ENCODE measurements at places on chromosomes 5 and 9.

DNA sequence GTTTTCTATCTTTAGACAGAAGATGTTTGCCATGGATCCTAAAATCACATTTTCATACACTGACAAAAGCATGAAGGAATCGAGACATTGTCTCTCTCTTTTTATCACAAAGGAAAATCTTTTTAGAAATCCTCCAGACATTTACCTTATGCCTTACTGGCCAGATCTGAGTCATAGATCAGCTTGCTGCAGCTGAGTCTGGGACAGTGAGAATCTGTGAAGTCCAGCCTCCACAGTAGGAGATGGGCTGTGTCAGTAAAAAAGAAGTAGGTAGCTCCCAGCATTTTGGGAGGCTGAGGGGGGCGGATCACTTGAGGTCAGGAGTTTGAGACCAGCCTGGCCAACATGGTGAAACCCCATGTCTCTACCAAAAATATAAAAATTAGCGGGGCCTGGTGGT is 333.4 kb upstream of the ZNF462 start:
- DNase-seq = no peak

DNA sequence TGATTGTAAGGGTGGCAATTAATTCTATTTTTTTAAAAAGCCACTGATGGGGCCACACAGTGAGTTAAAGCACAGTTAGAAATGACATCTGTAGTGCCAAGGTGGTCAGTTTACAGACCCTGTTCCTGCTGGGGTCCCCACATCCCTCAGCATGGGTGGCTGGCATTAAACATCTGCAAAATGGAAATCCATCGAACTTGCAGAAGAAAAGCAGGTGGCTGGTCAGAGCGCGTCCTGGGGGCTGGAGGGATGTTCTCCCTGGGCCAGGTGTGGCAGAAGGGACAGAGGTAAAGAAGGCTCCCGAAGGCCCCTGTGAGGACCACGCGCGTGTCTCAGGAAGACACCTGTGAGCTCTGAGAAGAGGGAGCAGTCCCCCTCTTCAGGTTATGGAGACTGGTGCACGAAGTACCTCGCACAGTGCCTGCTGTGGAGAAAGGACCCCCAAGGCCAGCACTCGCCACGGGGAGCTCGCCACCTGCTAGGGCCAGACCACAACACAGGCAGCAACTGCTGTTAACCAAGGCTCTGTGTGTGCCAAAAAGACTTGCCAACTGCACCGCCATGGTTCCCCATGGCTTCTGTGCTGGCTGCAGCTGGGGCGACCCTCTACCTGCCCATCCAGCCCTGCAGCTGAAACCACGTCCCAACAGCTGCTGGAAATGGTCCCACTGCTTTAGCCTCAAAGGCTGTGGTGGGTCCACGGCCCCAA is 65.2 kb downstream of the RASGEF1C start:
- no peak for DNase-seq

DNA sequence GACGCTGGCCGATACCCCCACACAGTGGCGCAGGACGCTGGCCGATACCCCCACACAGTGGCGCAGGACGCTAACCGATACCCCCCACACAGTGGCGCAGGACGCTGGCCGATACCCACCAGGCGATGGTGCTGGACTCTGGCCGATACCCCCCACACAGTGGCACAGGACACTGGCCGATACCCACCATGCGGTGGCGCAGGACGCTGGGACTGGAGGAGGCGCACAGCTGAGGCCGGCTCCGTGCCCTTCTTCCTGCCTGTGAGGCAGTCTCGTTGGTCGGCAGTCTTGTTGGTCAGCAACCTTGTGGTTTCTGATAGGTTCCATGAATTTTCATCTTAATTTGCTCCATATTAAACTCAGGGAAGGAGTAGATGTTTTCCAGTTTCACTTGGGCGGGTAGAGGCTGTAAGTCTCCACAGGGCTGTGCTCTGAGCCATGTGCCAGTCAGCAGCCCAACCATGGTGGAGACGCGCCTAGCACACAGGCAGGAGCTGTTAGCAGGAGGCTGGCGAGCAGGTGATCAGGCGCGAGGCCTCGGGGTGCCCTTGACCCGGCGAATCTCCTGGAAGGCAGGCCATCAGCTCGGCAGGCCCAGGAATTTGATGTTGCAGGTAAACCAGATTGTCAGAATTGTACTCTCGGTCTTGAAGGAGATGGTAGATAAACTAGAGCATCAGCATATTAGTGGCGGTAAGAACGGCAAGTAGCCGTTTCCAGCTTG is 75.6 kb downstream of the EHMT1 start:
- DNase-seq = no peak

DNA sequence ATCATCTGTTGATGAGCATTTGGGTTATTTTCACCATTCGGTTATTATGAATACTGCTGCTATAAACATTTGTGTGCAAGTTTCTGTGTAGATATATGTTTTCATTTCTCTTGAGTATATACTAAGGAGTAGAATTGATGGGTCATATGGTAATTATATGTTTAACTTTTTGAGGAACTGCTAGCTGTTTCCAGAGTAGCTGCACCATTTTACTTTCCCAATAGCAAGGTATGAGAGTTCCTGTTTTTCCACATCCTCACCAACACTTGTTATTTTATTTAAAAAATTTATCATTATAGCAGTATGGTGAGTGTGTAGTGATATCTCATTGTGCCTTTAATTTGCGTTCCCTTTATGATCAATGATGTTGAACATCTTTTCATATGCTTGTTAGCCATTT is 29.2 kb downstream of the CD14 start:
- no peak for DNase-seq

- peak; percentile 90 for DNase-seq
Measured at GRCh38 chr9:133121198-133121914, at the start of gene RALGDS. RALGDS (minus strand) TSS chr9:133121240; CDS start chr9:133121154, 86 bp downstream.

- peak; percentile 68 for DNase-seq
Measured at GRCh38 chr9:20621471-20622329, 599 bp downstream of the MLLT3 start.

- no peak for DNase-seq
Measured at GRCh38 chr5:158300256-158300655, 441.3 kb upstream of the CLINT1 start.

DNA sequence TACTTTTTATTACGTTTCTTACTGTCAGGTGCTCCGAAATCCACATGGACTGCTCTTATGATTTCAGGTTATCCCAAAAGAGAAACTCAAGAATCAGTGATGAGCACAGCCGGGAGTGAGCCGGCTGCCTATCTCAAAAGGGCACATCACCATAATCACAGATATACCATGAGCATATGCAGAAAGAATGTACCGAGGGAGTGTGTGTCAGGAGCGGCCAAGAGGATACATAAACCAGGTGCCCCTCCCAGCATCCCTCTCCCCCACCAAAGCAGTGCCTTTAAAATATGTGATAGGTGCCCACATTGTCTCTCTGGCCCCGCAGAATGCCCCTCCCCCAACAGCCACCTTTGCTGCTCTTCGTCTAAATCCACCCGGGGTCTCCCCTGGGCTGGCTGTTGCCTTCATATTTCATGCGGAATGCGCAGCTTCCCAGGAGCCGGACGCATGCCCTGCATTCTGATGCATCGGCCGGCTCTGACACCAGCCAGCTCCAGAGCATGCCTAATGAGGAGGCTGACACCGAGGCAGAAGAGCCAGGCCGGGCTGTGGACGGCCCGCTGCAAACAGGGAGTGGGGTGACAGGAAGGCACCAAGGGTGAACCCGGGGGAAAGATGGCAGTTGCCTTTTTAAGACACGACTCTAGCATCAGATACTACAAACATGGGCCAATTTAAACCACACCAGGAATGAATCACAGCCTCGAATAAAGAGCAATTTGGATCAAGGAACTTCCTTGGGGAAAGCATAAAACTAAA is 652.3 kb downstream of the BNC2 start:
- DNase-seq = no peak

DNA sequence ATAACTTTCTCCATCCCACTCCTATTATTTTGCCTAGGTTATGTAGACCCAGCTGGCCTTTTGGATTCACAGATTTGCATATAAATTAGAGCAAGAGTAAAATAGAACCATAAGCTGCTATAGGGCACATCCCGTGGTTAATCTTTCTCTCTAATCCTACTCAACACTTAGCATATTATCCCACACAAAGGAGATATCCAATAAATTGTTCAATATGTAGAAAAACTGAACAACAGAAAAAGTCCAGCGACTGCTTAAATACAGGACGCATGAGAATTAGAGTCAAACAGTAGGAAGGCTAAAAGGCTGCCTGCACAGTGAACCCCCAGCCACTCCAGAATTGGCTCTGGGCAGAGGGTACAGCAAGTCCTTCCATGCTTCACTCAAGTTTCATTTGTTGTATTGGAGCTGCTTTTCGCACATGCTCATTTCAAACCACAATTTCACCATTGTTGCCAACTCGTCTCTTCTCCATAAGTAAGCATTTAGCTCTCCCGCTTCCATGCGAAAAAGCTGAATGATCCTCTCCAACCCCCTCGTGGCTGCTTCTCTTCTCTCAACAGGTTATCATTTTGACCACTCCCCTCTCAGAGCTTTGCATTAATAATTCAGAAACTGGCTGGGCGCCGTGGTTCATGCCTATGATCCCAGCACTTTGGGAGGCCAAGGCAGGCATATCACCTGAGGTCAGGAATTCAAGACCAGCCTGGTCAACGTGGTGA is 14.1 kb upstream of the IQGAP2 start:
- no peak for DNase-seq

GRCh38 chr5:1963358-1963757 is 80.6 kb upstream of the IRX4 start:
- no peak for DNase-seq

DNA sequence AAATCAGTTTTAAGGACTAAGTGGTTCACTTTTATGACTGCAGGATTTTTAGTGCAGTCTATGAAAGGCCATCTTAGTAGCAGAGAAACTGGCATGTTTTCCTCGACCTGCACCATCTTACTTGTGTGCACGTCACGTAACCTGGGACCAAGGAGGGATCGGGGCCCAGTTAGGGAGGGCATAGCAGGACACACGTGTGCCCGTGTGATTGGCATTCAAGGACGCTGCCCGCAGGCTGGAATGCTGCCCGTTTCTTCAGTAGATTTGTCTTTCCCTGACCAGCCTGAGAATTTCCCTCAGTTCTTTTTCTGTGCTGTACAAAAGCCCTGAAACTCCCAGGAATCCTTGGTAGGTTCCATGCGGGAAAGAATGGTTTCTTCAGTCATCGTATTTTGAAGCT is 196.3 kb downstream of the TRIO start:
- no peak for DNase-seq

DNA sequence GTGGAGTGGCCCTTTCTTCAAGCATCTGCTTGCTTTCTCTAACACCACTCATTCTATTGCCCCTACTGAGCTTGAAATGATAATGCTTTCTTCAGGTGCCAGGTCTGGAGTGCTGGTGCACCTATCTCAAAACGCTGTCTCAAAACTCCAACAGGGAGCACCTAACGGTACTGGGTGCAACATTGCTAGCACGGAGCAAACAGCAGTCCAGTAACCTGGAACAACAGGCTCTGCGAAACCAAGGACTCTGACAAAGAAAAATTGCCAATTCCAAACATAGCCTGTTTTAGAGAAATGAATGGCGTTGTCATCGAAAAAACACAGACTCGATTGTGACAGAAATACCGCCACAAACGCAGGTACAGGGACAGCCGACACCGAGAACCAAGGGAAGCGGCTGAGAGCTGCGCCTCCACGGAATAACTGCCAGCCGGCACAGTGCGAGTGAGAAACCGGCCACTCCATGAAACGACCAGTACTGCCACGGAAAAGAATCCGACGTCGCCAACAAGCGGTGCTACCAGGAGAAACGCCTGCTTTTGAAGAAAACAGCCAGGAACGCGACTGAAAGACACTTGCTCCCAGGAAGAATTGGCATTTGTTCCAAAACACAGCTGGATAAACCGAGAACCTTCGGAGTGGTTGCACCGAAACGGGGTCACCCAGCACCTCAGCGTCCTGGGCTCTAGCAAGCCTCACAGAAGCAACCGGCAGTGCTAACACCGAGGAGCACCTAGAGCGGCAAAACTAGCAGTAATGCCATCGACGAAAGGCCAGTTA is 3.1 kb downstream of the ANXA2R start:
- peak; percentile 68 for DNase-seq

DNA sequence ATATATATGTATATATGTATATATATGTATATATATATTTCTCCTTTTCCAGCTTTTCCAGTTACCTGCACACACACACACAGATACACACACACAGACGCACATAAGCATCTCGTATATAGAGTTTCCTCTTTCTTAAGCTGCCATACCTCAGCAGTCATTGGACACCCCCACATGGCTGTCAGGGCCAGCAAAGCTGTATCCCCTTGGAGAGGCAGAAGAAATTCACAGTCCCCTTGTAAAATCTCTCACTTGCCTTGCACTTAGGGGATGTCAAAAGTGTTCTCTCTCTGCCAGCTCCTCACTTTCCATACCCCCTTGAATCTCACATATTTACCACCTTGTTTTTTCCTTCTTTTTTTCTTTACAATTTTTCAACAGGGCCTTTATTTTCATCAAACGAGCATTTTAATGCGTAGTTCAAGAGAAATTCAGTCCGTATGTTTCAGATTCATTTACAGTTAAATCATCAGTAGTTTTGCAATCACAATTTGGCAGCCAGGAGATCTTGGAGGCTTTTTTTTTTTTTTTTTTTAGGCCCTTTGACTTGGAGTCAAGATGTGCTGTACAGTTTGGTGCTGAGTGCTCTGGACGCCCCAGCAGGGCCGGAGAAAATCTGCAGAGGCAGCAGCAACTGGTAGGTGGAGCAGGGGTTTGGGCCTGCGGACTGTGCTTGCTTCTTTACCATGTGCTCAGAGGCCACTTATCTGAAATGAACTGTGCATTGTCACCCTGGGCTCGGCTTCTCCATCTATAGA is 244.9 kb upstream of the KLF4 start:
- no peak for DNase-seq

- DNase-seq = peak; percentile 44
Measured at GRCh38 chr9:19231126-19231903, 822 bp downstream of the DENND4C start.

DNA sequence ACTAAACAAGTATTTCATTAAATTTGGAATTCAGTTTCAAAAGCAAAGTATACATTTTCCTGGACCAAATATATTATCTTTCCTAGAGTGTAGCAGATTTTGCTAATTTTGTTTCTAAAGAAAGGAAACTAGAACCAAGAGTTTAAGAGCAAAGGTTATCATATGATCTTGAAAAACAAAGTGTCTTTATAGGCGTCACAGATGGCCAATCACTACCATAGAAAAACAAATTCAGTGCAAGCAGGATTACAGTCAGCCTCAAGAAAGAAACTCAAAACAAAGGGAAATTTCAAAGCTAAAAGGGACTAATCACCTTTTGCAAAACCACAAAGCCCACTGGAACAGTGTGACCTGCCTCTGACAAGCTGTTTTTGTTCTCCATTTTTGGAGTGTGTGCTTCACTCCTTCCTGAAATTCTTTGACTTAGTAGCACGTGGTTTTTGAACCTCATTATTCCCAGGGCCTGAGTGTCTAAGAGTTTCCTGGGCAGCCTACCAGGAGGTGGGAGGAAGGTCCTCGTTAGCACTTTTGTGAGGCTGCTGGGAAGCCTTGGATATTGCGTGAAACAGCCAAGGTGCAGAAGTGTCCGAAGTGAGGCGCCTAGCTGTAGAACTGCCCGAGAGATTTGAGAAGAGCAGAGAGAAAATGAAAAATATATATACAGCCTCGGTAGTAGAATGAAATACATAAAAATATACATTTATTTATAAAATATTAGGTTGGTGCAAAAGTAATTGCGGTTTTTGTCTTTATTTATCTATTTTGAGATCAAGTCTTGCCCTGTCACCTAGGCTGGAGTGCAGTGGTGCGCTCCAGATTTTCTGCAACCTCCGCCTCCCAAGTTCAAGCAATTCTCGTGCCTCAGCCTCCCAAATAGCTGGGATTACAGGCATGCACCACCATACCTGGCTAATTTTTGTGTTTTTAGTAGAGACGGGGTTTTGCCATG is 246.1 kb downstream of the MARCHF11 start:
- DNase-seq = peak; percentile 63

Measured in dermis blood vessel endothelial cell (primary cell).